ENCODE measurements at places on chromosomes 5 and 9.

DNA sequence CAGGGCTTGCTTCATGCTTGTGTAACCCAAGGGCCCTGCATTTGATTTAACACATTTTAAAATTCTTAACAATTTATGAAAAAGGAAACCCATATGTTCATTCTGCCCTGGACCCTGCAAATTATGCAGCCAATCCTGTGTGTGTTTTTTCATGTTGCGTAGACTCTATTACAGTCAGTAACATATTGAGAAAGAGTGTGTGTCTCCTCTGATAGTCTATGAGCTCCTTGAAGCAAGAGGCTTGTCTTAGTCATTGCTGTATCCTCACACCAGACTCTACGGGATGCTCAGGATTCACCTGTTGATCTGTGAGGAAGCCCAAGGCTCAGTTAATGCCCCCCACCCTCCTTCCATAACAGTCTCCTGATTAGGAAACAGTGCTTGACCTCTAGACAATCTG, 177.3 kb upstream of the DMAC1 start:
- DNase-seq = no peak

DNA sequence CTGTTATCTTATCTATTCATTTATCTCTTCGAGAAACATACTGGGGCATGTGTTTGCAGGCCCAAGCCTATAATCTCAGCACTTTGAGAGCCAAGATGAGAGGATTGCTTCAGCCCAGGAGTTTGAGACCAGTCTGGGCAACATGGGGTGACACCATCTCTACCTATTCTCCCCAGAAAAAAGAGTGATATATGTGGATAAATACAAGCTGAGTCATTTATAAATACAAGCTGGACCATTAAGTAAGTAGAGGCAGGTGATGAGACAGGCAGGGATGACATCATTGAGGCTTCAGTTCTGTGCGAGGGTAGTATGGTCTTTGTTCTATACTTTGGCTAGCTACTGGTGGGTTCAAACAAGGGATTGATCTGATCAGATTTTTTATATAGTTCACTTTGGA, 25.6 kb downstream of the PBX3 start:
- DNase-seq = no peak

- no peak for DNase-seq
Observed at GRCh38 chr5:81345411-81346003, 44.1 kb downstream of the ZCCHC9 start.

DNA sequence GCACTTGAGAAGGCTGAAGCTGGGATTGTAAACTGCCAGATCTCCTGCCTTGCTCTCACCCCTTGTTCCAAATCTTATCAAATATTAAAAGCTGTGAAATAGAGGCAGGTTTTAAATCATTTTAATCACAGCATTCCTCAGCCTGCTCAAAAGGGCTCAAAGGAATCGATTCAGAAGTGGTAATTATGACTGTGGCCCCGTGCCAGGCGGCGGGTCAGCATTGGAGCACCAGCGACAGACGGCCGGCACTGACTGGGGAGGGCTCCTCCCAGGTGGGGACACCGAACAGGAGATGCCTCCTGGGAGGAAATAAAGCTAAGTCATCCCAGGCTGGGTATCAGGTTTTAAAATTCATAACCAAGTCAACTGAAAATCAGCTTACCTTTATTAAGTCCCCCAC, 66.7 kb downstream of the KCNIP1 start:
- DNase-seq = no peak

GRCh38 chr5:68396722-68397121, 181.2 kb downstream of the PIK3R1 start:
- no peak for DNase-seq

DNA sequence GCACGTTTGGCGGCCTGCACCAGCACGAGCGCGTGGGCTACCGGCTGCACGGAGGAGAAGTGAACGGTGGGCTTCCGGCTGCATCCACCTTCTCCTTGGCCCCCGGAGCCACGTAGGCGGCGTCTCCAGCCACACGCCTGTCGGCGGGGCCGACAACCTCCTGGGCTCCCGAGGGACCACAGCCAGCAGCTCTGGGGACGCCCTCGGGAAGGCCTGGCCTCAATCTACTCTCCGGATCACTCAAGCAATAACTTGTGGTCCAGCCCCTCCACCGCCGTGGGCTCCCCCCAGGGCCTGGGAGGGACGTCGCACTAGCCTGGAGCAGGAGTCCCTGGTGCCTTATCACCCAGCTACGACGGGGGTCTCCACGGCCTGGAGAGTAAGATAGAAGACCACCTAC, 73.7 kb downstream of the INSL6 start:
- no peak for DNase-seq

- no peak for DNase-seq
Observed at GRCh38 chr5:176660530-176660859, 13.2 kb downstream of the TSPAN17 start.

GRCh38 chr9:2481216-2481615, 140.4 kb upstream of the VLDLR start:
- DNase-seq = no peak

DNA sequence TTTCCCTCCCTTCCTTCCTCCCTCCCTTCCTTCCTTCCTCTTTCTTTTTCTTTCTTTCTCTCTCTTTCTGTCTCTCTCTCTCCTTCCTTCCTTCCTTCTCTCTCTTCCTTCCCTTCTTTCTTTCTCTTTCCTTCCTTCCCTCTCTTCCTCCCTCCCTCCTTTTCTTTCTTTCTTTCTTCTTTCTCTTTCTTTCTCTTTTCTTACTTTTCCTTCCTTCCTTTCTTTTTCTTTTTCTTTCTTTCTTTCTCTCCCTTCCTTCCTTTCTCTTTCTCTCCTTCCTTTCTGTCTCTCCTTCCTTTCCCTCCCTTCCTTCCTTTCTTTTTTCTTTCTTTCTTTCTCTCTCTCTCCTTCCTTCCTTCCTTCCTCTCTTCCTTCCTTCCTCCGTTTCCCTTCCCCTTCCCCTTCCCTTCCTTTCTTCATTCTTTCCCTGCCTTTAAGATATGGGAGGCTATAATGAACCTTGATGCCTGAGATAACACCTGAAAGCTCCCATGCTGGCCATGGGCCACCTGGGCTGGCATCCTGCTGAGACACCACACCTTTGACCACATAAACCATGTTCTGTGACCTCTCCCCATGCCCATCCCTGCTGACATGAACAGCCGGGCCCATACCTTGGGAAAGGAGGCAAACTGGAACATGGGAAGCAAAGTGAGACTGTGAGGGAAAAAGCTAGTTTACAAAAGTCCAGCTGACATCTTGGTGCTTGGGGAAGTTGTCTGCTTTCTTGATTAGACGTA, 197.8 kb upstream of the ZNF618 start:
- DNase-seq = no peak

- no peak for DNase-seq
Observed at GRCh38 chr9:91192381-91193086, 169.2 kb downstream of the AUH start.

GRCh38 chr9:120902569-120903535, 23.7 kb downstream of the TRAF1 start:
- no peak for DNase-seq

- DNase-seq = no peak
Observed at GRCh38 chr9:110025551-110026170, 182.3 kb downstream of the C9orf152 start.

Measured in activated T-helper 1 cell treated with anti-CD3 and anti-CD28 coated beads, Interleukin-2, amount 50 U/mL, for 16 hours (primary cell).